ENCODE measurements at places on chromosomes 7 and 10. TPM values are rescaled to one million over a fixed set of nuclear protein-coding genes. Genes with fewer than 3 reads are reported as not detected.

DNA sequence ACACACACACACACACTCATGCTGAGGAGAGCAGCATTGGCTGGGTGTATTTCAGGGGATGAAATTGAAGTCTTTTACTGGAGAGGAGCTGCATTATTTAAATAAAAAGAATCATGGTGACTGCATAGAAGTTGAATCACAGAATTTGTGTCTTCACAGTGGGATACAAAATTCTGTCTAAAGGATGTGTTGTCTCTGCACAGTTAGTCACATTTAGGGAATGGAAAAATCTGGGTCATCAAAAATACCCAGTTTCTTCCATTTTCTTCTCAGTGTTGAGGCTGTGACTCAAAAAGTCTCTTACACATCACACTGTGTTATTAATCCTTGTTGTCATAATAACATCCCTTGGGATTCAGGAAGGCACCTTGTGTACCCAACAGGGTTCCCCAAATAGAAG, 10.9 kb downstream of the PAPSS2 start:
- peak; percentile 73 for DNase-seq

DNA sequence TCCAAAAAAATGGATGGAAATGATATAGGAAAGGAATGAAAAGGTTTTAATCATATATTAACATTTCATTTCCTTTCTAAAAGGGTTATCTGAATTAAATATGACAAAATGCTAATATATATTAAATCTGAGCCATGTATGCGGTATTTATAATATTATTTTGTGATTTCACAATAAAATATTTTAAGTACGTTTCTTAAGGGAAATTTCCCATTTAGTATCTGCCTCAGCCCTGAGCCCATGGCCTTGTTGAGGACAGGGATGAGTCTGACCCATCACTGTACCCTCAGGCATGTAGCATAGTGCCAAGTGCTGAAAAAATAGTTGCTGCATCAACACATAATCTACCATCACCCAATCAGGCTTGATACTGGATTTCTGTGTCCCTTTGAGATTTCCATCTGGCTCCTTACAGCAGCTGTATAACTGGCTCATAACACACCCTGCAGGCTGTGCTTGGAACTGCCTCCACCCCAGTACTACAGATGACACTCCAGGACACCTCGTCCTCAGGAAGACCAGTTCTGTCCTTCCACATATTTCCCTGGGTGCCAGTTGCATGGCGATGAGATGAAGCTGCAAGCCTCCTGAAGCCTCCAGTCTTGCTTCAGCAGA, 59.4 kb upstream of the ASAH2 start:
- no peak for DNase-seq

Gene ZNF467
- not detected for total RNA-seq

Gene STEAP1B
- 21.1 TPM for total RNA-seq

Gene INSYN2A
- total RNA-seq, result 0.18 TPM

- DNase-seq, result no peak
Observed at GRCh38 chr7:105779856-105780780, 96.3 kb downstream of the ATXN7L1 start.

GRCh38 chr7:7969306-7970236, 975 bp downstream of the GLCCI1 start:
- DNase-seq, result peak; percentile 40

- DNase-seq, result no peak
Observed at GRCh38 chr10:78737883-78738856, 330.6 kb upstream of the ZMIZ1 start.

- peak; percentile 82 for DNase-seq
Observed at GRCh38 chr10:57696641-57697040, 571.1 kb downstream of the IPMK start.

DNA sequence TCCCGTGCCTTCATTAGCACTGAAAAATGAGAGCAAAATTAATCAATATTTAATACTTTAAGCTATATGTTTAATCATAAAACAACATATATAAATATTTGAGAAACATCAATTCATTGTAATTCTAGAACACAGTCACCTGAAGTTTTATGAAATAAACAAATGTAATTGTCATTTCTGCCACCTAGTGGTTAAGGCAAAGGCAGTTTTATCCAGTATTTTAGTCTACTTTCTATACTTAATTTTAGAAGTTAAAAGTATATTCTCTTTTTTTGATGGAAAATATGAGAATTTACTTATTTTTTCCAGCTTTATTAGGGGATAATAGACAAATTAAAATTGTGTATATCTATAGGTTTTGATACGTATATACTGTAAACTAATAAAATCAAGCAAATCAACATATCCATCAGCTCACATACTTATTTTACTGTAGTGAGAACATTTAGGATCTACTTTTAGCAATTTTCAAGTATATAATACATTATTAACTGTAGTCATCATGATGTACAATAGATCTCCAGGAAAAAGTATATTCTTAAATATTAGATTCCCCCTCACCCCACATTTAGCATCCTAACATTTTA, 16.9 kb downstream of the PCGF6 start:
- peak; percentile 33 for DNase-seq

Gene SLC26A3
- not detected for total RNA-seq

DNA sequence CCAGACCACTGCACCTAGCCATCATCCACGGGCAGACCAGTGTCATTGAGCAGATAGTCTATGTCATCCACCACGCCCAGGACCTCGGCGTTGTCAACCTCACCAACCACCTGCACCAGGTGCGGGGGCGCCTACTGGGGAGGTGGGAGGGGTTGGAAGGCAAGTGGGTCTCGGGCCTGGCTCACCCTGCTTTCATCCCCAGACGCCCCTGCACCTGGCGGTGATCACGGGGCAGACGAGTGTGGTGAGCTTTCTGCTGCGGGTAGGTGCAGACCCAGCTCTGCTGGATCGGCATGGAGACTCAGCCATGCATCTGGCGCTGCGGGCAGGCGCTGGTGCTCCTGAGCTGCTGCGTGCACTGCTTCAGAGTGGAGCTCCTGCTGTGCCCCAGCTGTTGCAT, 4.6 kb downstream of the NFKB2 start:
- DNase-seq, result no peak

DNA sequence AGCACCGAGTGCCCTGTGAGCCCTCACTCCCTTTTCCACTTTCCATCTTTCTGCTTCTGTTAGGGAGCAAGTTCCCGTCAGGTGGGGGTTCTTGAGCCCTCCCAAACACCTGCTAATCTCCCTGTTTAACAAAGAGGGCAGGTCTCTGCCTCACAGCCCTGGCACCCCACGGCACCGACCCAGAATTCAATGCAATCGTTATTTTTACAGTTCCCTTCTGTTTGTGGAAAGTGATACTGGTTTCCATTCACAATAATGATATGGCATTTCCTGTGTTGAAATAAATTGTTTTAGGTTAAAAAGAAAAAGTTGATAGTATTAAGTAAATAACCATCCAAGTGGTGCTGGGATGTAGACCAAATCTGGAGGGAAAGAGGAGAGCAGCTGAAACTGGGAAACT, 38.8 kb upstream of the SLC29A3 start:
- DNase-seq, result no peak

Gene BTBD16
- total RNA-seq, result not detected

Gene CRTAC1
- total RNA-seq, result not detected

DNA sequence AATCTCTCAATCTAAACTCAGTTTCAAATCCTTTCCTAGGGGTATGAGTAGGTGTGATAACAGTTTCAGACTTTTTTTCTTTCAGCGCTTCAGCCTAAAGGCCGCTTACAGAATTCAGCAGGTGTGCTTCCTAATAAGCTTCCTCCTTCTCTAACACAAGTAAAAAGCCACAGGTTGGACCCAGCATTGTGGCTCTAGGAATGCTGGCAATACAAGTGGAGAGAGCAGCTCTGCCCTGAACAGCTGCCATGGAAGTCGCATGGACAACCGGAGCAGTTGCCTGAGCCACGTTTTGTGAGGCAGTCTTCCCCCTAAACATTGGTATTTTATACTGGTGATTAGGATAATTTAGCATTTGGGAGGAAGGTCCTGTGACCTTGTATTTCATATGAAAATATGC, 83.5 kb downstream of the ST7 start:
- DNase-seq, result no peak

DNA sequence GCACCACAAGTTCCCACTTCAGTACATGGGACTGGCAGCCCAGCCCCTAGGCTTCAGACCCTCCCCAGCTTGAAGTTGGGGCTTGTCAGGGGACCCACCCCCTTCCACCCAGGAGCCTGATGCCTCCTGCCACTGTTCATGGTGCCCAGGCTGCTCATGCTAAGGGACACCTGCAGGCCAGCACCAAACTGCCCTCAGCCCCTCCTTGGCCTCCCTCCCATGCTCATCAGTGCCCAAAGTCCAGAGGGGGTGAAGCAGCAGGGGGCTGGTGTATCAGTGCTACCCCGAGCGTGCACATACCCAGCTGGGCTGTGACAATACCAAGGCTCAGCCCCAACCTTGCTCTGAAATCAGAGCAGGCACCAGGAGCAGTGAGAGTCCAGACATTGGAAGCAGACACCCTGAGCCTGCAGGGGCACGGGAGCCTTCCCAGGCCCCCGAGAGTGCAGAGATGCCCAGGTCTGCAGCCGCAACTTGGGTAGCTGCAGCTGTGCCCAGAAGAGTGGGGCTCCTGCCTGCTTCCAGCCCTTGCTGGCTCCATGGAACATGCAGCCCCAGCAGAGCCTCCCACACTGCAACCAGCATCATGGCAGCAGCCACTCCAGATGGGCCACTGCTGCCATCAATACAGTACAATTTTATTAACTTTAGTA, 79.0 kb downstream of the MTERF1 start:
- DNase-seq, result no peak

DNA sequence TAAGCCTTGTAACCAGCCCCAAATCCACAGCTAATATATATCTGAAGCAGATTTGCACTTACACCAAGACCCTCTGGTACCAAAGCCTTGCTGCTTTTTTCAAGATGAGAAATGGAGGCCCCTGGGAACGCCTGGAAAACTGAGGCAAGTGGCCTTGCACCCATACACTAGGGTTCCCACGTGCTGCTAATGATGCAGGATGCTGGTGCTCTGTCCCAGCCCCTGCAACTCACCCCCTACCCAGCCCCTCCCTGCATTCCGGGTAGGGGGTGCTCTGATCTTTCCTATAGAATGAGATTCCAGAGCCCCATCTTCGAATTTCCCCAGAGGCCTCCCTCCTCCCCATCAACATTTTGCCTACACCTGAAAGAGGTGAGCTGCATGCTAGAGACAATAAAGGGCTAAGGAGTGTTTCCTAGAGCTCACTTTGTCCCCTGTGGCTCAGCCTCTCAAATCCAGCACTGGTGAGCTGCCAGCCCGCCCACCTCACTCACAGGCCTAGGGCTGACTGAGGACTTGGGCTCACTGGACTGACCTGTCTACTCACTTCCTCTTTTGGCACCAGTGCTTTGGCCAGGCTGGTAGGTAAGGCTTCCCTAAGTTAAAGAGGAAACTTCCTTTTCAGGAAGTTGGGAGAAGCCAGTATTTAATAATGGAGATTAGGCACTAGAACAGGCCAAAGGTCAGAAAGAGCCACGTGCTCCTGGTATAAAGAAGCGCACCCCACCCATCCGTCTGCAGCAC, 9.8 kb downstream of the RBP4 start:
- DNase-seq, result no peak

GRCh38 chr10:79415736-79416577, 29.5 kb downstream of the ZCCHC24 start:
- no peak for DNase-seq

DNA sequence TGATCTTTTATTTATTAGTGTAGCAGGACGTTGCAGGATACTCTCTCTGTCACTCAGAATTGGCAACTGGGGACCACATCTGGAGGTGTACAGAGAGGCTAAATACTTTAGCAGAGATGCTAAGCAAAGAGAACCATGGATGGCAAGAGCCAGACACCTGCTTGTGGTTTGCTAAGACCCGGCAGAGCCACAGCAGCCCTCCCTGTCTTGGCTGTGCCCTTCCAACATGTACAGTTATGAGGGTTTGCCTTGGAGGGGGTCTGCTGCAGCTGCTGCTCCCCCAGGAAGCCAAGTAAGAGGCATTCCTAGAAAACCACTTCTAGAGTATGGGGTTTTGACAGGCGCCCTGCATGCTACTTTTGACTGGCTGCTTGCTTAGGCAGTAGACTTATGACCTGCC, 5.1 kb downstream of the NPVF start:
- DNase-seq, result no peak

DNA sequence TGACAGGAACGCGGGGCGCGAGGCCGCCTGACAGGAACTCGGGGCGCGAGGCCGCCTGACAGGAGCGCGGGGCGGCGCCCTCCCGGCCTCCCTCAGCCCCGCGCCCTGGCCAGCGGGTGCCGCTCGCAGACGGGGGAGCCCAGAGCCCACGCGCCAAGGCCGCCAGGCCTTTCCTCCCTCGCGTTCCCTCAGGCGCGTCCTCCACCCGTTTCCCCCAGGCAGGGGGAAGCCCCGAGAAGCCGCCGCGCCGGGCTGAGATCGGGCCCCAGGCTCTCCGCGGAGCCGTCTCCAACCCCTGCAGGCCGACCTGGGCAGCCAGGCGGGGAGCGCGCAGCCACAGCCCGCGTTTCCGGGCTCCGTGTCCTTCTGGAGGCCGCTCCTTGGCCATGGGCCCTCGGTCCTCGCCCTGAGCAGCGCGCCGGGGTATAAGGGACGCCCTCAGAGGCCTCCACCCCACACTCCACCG, 17.7 kb downstream of the PTPRN2 start:
- DNase-seq, result no peak

DNA sequence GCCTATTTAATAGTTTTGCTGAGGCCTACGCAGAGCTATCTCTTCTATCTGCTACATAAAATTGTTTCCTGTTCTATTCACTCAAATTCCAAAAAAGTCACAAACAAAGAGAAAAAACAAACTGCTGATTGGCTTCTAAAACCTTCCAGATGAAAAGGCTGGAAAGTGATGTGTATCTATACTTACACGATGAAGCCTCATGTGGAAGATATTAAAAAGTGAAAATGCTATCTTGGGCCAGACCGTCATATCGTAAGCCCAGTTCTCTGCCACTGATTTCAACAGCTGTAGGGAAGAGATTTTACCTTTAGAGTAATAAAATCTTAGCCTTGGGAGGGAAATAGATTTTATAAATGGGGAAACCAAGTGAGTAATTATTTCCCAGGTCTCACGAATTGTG, 394.8 kb downstream of the KIF20B start:
- no peak for DNase-seq

DNA sequence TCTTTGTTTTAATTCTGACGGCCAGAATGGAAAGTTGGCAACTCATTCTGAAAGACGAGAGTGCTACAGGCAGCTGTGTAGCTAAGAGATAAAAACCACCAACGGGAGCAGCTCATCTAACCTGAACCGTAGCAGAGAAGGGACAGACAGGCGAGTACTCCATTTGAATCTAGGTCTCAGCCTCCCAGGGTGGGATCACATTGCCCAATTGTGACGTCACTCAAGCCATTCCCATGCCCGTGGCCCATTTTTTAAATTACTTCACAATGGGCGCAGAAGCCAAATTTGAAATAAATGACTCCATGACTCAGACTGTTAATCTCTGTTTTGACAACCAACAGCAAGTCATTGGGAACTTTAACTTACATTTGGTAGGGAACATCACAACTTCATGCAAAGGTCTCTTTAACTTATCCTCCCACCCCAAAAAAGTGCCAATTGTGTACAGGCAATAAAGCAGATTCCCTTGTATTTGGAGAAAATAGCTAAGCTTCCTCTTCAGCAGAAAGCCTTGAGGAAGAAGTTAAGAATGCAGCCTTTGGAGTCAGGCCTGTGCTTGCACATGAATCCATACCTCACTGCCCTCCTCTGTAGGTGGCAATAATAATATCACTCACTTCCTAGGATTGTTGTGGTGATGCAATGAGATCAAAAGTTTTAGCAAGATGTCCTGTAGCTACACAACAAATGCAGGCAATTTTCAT, 93.2 kb upstream of the KIF5B start:
- DNase-seq, result peak; percentile 87
